ENCODE measurements at places on chromosomes 7 and 10.

GRCh38 chr10:16804123-16804522, 13.1 kb downstream of the RSU1 start:
- no peak for DNase-seq

- no peak for DNase-seq
Measured at GRCh38 chr7:151405588-151405987, 4.2 kb downstream of the WDR86 start.

DNA sequence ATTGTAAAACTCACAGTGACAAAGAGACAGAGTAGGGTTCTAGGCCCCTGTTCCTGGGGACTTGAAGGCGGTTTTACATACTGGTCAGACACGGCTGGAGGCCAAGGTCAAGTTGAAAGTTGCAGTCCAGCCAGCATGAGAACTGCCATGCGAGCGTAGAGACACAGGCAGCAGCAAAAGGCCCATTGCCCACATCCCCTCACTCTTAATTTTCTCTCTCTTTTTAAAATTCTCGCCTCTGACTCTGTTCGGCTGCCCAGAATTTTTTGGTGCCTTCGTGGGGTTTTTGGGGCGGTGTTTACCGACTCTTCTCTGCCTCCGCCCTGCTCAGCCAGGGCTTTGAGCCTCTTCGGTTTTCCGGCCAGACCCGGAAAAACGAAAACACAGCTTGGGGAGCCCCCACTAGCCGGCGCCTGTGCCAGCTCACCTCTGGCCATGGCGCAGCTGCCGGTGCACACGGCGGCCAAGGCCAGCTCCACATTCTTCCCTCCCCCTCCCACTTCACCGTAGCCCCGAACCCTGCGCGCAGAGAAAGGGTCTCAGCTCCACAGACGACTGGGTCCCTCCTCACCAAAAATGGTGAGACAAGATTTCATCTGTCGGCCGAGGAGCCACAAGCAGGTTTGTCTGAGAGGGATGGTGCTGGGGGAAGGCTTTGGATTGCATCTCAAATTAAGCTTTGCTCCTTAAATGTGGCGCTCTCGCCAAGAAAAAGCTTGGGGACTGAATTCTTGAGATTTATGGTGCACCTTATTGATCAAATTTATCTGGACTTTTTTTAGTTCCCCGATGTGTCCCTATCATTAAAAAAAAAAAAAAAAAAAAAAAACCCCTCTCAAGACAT, 2.3 kb upstream of the HOXA13 start:
- no peak for DNase-seq

DNA sequence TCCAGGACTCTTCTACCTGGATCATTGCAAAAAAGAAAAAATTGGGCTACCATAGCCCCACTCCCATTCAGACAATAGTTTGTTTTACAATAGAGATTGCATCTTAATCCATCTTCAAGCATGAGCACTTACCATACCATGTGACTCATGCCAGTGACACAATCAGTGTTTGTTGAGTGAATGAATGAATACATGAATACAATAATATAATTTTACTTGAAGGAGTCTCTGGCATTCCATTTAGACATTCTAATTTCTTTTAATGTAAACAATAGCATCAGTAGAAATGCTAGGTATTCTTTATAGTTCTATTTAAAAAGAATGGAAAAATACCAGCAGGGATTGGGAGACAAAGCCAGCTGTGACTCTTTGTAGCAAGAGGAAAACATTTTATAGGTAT, 141.6 kb upstream of the AKR1E2 start:
- DNase-seq: no peak

DNA sequence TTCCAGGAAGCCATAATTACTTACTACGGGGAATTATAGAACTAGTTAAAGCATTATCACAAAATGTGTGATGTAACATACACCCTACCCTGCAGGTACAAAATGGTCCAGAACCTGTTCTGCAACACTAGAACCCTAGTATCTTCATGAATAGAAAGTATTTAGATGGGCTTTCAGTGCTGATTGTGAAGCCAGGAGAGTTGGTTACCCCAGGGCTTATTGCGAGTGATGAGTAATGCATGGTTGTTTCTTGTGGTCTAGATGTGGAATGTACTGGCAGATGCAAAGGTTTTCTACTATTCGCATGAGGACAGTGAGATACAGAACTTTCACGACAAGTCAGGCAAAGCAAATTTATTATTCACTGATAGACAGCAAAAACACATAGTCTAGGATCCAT, 33.6 kb upstream of the AGR3 start:
- DNase-seq: no peak

GRCh38 chr7:2821161-2821841, 22.8 kb downstream of the GNA12 start:
- no peak for DNase-seq

GRCh38 chr7:120395526-120396019, 122.6 kb downstream of the KCND2 start:
- no peak for DNase-seq

DNA sequence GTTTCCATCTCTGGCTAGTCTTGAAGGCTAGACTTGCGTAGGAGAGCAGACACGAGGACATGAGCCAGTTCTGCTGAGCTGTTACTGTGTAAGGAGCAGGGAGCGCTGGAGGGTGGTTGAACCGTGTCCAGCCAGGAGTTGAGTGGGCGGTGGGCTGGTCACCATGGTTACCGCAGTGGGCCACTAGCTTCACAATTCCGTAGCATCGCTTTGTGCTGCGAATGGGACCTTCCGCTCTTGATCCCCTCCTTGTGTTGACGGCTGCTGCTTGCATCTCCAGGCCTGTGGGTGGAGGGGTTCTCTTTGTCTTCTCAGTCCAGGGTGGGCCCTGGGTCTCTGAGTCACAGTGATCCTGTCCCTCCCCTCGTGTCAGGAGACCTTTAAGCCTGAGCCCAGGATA, 49.4 kb upstream of the OCM start:
- no peak for DNase-seq

- no peak for DNase-seq
Measured at GRCh38 chr10:6114299-6114698, 25.5 kb downstream of the RBM17 start.

DNA sequence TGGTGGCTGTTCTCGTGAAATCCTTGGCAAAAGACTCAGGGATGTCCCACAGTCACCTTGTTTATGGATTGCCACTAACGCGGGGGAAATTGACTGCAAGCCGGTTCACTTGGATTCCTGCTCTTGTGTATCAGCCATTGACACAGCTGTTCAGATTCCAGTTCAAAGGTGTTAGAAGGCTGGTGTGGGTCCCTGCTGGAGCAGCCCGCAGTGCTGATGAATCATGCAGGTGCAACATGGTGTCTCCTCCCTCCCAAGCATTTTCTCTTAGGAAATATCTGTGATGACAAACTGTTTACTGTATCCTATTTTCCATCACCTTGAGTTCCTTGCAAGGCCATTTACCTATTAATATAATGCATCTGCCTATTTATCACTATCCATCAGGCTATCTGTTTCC, 170.1 kb downstream of the GATA3 start:
- no peak for DNase-seq

DNA sequence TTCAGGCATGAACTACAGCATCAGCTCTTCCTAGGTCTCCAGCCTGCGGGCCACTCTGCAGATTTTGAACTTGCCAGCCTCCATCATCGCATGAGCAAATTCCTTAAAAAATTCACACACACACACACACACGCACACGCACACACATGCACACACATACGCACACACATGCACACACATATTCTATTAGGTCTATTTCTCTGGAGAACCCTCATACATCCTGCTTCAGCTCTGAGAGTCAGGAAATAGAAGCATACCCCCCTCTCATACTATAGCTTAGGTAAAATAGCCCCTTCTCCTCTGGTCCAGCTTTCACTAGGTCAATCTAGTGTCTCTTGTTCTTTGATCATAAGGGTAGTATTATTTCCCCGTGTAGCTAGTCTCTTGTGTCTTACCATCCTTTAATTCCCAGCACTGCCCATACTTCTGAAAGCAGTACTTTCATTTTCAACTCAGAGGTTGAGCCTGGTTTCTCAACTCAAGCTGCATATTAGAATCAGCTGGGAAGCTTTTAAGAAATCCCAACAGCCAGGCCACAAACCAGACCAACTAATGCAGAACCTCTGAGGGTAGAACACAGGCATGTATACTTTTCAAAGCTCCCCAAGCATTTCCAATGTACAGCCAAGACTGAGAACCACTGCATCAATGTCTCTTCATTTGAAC, 30.9 kb upstream of the ITGB8 start:
- no peak for DNase-seq

Measured in amygdala (tissue), 56 donors.